ENCODE measurements at places on chromosomes 2 and 18.

DNA sequence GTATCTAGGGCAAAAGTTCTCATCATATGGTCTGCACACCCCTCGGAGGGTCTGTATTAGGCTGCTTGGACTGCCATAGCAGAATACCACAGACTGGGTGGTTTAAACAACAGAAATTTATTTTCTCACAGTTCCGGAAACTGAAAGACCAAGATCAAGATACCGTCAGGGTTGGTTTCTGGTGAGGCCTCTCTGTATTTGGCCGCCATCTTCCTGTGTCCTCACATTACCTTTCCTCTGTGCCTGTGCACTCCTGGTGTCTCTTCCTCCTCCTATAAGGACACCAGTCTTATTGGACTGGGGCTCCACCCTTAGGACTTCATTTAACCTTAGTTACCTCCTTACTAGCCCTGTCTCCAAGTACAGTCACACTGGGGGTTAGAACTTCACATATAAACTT, 132.5 kb downstream of the NCOA1 start:
- DNase-seq: no peak

- DNase-seq: no peak
These were observed 23.0 kb upstream of the ACTR2 start for GRCh38 chr2:65204461-65205210.

DNA sequence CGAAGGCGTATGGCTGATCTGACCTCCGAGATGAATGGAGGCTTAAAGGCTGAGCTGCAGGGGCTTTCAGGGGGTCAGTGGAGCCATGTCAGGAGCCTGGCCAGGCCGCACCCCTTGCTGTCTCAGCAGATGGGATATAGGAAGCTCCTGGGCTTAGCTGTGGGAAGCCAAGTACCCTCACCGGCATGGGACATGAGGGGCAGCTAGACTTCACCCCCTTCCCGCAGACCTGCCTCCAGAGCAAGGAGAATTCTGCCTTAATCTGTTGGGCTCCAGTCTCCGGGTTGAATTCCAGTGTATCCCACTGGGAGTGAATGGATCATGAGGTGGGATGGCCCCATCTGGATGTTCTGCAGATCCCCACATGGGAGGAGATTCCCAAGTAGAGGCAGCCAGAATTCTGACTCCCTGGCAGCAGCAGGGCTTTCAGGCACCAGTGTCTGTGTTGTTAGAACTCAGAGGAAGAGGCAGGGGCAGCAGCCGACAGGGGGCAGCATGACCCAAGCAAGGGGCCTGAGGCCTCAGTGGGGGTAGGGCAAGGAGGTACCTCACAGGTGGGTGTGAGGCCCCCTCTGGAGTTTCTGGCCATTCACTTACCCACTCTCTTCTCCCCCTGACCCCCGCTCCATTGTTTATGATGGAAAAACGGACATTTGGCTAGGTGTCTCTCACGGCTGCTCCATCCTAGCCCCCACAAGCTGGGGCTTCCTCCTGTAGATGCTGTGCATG, 19.1 kb downstream of the CAPG start:
- peak; percentile 81 for DNase-seq

GRCh38 chr2:19473350-19473749, 114.9 kb upstream of the OSR1 start:
- DNase-seq: no peak

DNA sequence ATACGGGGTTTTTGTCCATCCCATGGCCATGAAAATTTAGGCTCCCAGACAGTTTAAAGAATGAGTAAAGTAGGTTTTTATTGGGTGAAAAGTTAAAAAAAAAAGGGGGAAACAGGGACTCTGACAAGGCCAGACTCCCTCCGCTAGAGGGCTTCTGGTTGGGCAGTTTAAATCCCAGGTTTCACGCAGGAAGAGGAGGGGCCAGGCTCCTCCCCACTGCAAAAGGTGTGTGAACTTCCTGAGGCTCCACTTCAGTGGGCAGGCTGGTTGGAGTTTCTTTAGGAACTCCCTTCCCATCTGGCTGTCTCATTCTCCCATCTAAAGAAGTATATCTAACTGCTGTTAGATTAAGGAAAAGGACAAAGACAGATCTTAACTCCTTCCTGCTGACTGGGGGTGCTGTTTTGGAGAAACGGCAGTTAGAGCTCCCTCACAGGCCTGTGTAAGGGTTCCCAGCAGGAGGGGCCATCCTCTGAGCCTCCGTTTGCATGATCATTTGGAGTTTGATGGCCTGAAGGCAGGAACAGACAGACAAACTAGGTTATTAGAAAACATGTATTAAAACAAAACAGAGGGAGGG, 1160.7 kb downstream of the CNTNAP5 start:
- DNase-seq: no peak

- no peak for DNase-seq
These were observed 62.9 kb downstream of the MTHFD2 start for GRCh38 chr2:74261204-74261864.

GRCh38 chr2:217611056-217611455, 391.7 kb downstream of the TNS1 start:
- no peak for DNase-seq

DNA sequence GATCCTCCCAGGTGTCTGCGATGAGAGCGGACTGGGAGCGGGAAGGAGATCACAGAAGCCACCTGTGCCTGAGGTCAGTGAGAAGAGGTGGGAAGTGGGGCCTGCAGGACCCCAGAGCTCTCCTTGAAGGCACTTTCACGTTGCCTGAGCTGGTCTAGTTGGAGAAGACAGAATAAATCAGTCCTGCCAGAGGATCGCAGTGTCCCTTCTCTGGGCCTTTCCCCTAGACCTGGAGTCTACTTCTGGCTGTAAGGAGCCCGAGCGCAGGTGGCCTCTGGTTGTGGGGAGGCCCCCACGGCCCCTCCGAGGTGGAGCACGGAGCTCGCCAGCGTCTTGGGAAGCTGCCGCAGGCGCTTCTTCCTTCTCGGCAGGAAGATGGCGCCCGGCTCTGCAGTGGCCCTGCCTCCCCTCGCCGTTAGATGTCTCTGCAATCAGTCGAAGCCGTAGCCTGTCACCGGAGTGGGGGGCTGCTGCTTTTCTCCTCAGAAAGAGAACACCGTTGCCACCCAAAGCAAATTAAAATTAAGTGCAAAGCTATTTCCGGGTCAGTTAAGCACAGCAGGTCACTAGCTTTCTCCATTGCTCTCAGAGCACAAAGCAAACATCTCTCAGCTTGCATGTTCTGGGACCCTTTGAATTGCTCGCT, 212.0 kb upstream of the MYT1L start:
- no peak for DNase-seq

DNA sequence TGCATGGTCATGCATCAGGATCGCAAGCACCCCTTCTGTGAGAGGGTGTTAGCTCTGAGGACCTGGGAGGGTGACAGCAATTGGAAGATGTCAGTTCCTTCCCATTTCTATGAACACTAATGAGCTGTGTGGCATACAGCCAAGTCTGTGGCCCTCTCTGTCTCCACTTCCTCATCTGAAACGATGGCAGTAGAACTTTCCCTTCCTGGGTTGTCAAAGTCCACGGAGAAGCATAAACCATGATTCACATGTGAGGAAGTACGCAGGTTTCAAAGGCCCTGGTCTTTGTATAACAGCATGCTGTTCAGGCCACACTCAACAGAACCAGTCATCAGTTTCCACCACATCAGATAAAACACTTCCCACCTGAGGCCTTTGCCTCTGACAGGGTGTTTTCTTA, 167.4 kb upstream of the RAB6C start:
- DNase-seq: peak; percentile 74

GRCh38 chr2:39581866-39582265, 83.9 kb upstream of the TMEM178A start:
- no peak for DNase-seq

- DNase-seq: no peak
These were observed 127.2 kb upstream of the ARHGAP28 start for GRCh38 chr18:6602365-6602764.

DNA sequence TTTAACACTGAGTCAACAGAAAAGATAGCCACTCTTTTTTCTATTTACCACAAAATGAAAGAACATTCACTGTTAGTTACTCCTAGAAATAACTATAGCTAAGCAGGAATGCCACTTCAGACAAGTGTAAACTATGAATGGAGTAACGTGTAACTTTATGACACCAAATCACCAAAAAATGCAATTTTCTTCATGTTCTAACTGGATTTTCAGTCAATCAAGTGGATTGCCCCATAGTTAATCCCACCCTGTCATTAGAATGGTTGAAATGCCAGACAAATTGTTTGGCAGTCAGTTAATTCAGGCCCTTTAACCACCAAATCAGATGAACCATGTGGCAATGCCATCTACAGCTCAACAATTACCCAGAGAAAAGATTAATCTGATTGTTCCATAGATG, 9.9 kb downstream of the EPHA4 start:
- no peak for DNase-seq

GRCh38 chr2:148643421-148643820, 1.1 kb upstream of the EPC2 start:
- DNase-seq: no peak

DNA sequence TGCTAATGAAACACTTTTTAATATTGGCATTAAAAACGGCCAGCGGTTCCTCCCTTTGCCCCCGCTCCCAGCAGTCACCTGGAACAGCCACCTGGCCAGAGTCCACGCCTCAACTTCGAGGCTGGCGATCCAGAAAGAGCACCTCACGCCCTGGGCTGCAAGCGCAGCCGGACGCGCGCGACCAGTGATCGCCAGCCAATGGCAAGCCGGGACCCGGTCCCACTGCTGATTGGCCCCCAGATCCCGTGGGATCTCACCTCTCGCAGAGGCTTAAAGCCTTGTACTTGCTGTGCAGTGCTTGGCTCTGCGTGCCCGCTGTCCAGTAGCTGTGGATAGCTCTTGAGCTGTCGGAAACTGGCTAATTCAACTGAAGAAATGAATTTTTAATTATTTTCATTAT, 4.1 kb upstream of the RBM45 start:
- DNase-seq: no peak

DNA sequence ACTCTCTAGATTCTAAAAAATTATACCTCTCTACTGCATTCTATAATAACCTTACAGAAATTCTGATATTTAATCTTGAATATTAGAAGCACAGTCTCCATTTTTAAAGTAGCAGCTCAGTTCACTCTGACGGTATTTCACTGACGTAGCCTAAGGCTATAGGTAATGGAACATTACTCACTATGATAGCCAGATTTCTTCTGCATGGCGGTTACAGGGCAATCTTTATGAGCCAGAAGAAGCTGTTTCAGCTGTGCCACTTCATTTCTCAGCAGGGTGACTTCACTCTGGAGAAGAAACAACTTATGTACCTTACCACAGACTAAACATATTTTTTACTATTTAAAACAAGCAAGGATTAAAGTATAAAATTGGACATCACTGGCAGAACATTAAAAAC, 75.3 kb upstream of the CHN1 start:
- DNase-seq: no peak

GRCh38 chr2:145421841-145422240, 901.9 kb upstream of the ZEB2 start:
- no peak for DNase-seq

DNA sequence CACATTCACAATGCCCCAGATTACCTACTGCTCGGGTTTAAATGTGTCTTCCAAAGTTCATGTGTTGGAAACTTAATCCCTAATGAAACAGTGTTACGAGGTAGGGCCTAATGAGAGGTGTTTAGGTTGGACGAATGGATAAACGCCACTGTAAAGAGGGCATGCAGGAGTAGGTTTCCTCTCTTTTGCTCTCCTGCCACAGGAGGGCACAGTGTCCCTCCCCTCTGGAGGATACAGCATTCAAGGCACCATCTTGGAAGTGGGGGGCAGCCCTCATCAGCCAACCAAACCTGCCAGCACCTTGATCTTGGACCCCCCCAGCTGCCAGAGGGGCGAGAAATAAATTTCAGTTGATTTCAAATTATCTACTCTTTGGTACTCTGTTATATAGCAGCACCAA, 103.5 kb downstream of the TSHZ1 start:
- DNase-seq: no peak

DNA sequence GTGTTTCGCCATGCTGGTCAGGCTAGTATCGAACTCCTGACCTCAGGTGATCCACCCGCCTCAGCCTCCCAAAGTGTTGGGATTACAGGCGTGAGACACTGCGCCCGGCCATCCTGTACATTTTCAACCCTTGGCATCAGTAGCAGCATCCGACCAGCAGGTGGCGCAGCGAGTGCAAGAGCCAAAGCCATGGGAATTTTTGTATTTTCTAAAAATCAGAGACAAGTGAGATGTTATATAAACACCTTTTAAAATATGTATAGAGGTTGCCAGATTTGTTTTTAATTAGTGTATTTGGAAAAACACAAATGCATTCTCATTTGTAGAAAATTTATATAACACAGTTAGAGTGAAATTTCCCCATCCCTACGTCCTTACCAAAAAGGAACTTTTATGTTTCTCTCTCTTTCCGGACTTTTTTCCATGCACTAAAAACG, 36.8 kb downstream of the MOGAT1 start:
- peak; percentile 92 for DNase-seq

- peak; percentile 38 for DNase-seq
These were observed 2.6 kb downstream of the CHRNG start for GRCh38 chr2:232541961-232542714.

GRCh38 chr2:169877398-169877797, 50.1 kb downstream of the UBR3 start:
- DNase-seq: no peak

GRCh38 chr2:74003494-74004211, 18.9 kb downstream of the TET3 start:
- DNase-seq: no peak

All from sciatic nerve (tissue), 2 donors.